Stimulated activated CD4-positive, alpha-beta T cell treated with anti-CD3 and anti-CD28 coated beads, TNF-alpha, amount 100 ng/mL, for 24 hours (primary cell): ENCODE measurements at places on chromosomes 1 and 21.

- DNase-seq = no peak
Measured at GRCh38 chr1:243364866-243365265, 109.0 kb downstream of the SDCCAG8 start.

DNA sequence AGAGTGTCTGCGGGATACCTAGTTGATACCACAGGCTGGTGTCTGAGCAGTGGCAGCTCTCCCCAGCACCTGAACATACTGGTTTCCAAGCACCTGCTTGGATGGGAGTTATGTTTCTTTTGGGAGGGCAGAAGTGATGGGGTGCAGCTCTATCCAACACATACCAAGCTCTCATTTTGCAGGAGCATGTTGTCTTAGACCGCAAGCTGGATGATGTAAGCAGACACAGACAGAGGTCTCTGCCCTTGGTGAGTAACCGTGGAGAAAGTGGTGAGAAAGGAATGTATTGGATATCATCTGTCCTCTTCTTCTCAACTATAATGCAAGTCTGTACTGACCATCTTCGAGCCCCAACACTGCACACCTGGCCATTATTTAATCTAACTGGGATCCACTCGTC is 37.4 kb downstream of the ZNF496 start:
- DNase-seq = no peak

DNA sequence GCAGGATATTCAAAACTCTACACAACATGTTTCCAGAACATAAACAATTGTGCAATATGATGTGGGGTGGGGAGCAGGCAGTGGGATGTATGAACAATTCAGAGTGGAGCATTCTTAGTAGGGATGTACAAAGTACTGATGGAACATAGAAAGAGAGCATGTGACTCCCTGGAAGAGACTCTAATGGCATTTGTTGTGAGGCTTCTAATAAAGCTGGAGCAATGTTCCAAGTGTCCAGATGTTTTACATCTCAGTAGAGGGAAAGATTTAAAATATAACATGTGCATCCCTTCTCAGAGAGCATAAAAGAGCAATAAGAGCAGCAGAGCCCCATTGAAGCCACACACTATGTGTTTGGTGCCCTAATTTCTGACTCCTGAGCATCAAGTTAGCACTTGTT is 116.5 kb downstream of the BRINP2 start:
- DNase-seq = no peak

DNA sequence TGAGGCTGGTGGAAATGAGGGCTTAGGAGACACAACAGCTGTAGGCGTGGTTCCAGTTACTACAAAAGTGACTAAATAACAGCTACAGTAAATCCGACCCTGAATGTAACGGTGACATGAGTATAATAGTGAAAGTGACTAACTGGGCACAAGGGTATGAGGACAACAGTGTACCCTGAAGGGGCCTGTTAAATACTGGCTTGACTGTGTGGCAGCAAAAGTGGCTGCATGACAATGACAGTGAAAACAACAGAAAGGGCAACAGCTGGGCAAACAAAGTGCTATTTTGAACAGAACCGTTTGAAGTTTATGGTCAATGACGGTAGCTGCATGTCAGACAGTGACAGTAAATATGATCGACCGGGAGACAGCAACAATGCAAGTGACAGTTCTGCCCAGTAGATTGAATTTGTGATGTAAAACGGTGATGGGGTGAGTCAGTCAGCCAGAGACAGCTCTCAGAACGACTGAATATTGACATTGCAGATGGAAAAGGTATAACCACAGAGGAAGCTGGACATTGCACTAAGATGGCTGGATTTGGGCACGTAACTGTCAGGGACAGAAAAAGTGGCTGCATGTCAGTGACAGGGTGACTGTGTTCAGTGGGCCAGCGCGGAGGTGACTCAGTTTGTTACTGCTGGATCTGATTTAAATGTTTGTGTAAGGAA is 1.2 kb upstream of the ZBTB40 start:
- no peak for DNase-seq

DNA sequence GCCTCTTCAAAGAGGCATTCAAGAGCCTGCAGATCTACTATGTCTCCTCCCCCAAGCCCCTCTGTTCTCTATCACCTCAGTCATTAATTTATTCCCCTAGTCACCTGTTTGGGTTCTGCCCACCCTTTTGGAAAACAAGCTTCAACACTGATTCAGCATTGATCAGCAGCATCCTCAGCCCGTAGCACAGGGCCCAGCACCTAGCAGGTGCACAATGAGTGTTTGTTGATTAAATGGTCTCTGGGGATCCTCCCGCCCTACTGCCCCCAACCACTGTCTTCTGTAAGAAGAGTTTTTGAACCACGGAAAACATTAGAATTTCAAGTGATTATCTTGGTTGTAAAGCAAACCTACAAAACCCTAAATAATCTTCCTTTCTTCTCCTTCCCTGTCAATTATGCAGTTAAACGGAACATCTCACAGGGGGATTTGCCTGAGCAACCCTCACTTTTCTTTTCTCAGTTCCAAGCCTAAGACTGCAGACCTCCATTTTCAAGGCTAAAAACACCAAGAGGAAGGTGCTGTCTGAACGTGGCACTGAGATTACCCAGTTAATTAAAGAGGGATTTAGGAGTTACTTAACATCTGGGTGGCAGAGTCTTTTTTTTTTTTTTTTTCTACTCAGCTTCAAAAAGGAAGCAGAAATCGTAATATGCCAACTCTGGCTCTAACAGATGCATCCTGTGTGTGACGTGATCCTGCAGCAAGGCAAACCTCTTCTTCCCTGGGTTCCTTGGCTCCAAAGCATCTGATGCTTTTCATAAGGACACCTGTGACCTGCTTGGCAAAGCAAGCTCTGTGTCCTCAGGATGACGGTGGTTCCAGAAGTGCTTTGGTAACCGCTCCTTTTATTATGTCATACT is 163.0 kb downstream of the KAZN start:
- DNase-seq = no peak

- no peak for DNase-seq
Measured at GRCh38 chr1:35112668-35113067, 33.5 kb downstream of the ZMYM1 start.

DNA sequence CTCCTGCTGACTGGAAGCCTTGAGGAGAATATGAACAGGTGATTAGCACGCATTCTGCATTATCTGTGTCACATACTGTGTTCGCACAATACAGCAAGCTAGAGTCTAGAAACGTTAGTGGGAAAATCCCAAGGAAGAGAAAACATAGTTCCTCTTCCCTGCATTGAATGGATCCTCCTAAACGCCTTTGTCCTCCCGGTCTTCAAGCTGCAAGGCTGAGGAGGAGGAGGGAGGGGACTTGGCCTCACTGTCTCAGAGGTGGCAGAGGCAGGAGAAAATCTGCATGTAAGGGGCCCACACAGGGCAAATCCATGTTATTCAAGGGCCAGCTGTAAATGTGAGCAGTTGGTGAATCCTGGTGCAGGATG is 34.4 kb downstream of the WNT9A start:
- no peak for DNase-seq

DNA sequence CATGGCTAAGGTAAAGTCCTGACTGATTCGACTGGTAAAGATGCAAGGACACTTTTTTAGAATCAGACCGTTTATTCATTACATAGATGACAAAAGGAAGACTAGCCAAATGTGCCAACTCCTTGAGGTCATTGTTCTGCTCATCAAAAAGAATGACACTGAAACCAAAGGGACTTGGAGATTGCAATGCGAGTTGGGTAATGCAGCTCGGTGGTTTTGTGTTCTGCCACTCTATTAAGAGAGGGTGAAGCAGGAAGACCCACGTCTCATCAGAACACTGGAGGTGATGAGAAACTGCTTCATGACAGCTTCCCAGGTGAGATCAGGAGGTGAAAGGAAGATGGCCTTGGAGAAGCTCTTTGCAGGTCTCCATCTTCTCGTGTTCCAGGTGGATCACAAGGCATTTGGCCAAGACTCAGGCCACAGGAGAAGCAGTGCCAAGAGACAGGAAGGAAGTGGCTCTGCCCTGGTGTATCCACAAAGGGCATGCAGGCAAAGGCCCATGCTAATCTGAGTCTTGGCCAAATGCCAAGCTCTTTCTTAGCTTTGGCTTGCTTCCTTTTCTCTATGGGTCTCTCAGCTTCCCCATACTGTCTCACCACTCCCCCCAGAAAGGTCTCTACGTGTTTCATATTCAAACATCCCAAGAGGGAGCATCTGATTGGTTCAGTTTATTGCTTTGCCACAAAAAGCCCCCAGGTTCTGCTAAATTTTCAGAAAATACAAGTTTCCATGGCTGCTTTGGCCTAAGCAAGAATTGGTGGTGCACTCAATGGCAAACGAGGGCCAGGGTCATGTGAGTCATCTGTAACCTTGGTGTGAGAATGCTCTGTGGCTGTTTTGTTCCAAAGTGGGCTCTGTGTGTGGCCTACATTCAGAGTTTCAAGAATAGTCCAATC is 5.7 kb upstream of the CCT8 start:
- DNase-seq = no peak

DNA sequence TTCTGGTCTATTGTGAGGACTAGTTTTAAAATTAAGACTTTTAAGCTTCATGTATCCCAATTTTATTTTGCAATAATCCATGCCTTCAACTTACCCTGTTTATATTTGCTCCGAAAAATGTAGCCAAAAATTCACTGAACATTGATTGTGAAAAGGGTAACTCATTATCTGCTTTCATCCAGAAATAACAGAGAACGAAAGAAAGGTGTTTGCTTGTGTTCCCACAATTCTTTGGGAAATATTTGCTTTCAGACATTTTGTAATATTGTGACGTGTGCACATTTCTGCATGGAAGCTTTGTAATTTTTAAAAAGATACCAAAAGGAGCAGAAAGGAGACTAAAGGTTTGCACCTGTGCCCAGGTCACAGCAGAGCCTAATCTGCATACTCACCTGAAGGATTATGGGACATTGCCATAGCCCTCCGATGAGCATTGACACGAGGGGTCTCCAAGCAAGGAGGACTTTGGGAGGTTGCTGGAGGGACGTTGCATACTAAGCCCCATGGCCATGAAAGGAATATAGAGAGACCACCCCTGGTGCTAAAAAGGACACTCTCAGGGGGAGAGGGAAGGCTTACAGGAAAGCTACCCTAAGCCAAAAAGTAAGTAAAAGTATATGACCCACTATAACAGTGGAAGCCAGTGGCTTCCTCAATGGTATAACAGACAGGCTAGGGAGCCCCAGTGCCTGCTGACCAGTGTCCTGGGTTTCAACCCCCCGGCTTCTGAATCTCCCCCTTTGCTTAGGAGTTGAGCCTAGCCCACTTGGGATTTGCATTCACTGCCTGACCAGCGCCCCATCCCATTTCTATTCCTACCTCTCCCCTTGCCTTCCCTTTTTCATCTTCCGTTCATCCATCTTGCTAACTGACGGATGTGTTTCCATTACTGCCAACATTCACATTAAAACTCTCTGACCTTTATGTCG is 148.6 kb upstream of the ZC3H12A start:
- DNase-seq = no peak

DNA sequence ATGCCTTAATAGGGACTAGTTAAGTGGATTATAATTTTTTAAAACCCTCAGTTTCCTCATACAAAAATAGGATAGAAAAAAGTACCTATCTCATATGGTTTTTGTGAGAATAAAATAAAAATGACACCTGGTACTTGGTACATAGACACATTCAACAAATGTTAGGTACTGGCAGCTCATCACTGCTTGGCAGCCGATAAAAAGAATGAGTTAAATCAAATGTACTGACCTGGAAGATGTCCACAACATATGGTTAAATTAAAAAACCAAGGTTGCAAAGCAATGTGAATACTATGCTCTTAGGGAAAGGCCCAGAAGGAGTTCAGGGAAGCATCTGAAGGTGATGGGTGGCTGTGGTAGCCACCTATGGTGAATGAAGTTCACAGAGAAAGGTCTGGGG is 64.9 kb upstream of the SMYD2 start:
- DNase-seq = no peak
